ENCODE measurements at places on chromosomes 16 and 17.

- DNase-seq: no peak
These were observed 9.0 kb downstream of the EMP2 start for GRCh38 chr16:10571354-10571753.

- DNase-seq: no peak
These were observed 36.7 kb downstream of the TK2 start for GRCh38 chr16:66513111-66513723.

DNA sequence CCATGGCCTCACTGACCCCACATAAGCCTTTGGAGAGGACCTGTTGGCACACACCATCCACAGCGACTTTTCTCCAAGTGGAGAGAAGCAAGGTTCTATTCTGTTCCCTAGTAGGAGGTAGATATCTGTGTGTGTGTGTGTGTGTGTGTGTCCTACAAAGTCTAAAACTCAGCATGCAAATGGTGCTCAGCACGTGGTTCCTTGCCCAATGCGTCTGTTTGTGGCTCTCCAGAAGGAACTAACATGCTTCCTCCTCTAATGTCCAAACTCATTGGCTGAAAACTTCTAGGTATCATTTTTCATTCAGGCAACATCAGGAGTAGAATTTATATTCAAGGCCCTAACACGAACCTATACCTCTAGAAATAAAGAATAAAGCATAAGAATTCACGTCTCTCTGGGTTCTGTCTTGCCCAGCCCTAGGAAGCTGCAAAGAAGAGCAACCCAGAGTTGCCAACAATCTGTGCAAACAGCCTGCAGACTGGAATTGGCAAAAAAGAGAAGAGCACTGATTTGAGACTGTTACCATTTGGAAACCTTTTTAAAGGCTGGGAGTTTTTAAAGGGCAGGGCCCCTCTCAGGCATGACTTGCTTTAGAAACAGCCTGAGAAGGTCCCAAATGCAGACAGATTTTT is 25.5 kb downstream of the MAP3K14 start:
- DNase-seq: peak; percentile 80

GRCh38 chr16:17306745-17307144 is 164.0 kb downstream of the XYLT1 start:
- DNase-seq: no peak

DNA sequence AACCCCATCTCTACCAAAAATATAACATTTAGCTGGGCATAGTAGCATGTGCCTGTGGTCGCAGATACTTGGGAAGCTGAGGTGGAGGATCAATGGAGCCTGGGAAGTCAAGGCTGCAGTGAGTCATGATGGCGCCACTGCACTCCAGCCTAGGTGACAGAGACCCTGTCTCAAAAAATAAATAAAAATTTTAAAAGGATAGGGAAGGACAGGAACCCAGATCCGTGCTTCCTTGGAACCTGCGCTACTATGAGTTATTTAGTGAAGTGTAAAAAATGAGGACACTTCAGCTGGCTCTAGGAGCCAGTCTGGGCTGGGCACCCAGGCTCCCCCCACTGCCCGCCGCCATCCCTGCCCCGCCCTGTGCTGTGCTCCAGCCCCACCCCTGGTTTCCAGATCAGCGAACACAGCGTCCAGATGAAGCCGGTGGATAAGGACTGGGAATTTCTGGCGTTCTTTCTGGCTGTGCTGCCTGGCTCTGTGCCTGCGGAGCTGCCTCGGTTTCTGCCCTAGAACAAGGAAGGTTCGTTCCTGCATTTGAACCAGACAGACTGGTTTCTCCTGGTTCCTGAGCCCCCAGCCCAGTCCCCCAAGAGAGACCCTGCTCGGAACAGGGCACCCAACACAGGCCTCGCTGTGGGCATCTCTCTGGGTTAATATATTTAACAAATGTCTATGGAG is 18.5 kb downstream of the PLLP start:
- no peak for DNase-seq

- DNase-seq: peak; percentile 29
These were observed 19.7 kb downstream of the MEAK7 start for GRCh38 chr16:84484579-84485254.

DNA sequence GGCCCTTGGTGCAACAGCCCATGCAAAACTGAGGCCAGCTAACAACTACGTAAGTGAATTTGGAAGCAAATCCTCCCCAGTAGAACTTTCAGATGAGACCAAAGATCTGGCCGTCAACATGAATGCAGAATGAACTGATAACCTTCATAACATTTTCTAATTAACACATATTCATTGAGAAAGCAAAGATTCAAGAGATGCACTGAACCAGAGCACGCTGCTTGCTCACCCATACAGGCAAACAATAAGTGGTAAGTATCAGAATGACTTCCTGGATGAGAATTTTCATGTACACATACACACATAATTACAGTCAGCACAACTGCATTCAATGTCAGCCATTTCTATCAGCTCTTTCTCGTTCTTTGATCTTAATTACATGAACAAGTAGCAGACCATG is 30.6 kb downstream of the XYLT1 start:
- DNase-seq: no peak

GRCh38 chr16:58449768-58450167 is 50.2 kb upstream of the NDRG4 start:
- DNase-seq: peak; percentile 32

GRCh38 chr17:45162025-45162687 is 481 bp downstream of the HEXIM2 start:
- no peak for DNase-seq

GRCh38 chr16:9072806-9073341 is 18.6 kb upstream of the HAPSTR1 start:
- DNase-seq: no peak

GRCh38 chr17:78458736-78459335 is 80.4 kb downstream of the PGS1 start:
- DNase-seq: no peak

- peak; percentile 78 for DNase-seq
These were observed 2.2 kb upstream of the LIMD2 start for GRCh38 chr17:63701868-63702720.

DNA sequence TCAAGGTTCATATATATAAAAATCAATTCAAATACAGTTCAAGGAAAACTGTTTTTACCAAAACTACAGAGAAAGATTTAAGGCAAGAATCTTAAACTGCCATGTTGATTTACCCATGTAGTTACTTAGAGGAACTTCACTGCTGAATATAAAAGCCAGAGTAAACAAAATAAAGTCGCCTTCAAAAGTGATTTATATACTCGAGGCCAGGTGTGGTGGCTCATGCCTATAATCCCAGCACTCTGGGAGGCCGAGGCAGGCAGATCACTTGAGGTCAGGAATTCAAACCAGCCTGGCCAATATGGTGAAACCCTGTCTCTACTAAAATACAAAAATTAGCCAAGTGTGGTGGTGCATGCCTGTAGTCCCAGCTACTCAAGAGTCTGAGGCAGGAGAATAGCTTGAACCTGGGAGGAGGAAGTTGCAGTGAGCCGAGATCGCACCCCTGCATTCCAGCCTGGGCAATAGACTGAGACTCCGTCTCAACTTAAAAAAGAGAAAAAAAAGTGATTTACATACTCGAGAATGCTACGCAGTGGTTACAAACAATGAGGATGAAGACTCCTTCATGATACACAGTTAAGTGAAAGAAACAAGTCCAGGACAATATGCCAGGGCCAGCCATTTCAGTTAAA is 54.1 kb upstream of the CNEP1R1 start:
- DNase-seq: no peak

GRCh38 chr17:3973495-3974137 is 9.4 kb upstream of the ATP2A3 start:
- no peak for DNase-seq

DNA sequence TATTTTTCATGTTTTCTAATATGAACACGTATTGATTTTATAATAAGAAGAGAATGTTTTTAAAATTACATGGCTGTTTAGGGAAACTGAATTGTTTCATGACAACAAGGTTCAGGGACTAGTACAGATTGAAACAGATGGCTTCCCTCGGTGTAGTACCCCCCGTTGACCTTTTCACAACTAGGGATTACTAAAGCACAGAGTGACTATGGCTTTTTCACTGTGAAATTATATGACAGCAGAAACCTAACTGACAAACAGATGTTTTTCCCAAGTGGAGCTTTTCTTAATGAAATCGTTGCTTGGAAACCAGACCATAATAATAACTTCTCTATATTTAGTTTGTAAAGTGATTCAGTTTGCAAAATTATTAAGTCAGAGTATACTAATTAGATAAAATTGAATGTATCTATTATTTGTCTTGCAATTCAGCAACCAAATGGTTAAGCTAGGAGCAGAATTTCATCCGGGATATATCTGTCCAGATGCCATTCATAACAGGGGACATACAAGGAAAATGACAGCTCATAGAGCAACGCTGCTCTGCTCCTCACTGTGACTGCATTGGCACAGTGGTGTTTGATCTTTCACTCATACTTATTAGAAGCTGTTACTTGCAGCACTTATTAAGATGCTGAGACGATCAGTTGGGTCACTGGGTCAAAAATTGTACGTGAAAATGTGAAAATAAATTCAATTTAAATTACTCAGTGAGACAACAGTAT is 111.7 kb downstream of the TANGO6 start:
- no peak for DNase-seq

DNA sequence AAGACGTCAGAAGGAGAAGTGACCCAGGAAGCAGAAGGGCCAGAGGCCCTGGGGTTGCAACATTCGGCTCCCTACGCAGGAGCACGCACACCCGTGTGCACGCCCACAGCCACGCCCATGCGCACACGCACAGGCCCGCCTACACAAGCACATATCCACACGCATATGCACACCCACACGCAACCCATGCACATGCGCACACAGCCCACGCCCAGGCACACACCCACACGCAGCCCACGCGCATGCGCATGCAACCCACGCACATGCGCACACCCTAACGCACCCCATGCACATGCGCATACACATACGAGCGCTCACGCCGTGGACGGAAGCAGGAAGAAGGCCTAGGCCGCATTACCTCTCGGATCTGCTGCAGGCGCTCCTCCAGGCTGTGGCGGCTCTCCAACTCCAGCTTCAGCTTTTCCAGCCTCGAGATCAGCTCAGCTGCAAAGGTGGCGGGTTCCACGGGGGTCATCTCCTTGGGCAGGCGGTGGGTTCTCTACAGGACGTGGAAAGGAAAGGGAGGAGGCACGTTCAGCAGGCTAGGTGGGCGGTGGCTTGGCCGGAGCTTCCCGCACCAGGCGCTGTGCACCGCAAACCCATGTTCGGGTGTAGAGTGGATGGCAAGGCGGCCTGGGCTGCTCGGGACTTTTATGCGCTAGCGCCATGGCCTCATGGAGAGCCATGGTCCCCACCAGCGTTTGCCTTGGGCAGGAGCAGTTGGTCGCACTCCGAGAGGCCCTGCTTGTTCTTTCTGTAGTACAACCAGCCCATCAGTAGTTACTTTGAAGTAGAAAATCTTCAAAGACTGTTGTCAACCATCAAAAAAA is 23.4 kb downstream of the AXIN2 start:
- no peak for DNase-seq

DNA sequence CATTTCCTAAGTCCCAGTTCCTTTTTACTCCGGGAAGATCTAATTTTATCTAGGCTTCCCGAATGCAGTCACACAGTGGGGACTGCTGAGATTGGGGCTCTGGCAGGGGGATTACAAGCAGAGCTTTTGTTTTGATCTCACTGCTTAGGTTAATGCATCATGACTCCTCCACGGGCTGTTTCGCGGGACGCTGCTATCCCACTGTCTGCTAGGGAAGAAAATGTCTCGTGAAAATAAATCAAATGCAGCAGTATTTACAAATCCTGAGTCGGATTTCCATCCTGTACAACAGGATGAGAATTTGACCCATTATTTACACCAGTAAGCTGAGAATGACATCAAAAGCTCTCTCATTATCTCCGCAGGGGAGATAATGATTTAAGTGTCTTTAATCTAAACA is 83.8 kb downstream of the CDH11 start:
- DNase-seq: no peak

DNA sequence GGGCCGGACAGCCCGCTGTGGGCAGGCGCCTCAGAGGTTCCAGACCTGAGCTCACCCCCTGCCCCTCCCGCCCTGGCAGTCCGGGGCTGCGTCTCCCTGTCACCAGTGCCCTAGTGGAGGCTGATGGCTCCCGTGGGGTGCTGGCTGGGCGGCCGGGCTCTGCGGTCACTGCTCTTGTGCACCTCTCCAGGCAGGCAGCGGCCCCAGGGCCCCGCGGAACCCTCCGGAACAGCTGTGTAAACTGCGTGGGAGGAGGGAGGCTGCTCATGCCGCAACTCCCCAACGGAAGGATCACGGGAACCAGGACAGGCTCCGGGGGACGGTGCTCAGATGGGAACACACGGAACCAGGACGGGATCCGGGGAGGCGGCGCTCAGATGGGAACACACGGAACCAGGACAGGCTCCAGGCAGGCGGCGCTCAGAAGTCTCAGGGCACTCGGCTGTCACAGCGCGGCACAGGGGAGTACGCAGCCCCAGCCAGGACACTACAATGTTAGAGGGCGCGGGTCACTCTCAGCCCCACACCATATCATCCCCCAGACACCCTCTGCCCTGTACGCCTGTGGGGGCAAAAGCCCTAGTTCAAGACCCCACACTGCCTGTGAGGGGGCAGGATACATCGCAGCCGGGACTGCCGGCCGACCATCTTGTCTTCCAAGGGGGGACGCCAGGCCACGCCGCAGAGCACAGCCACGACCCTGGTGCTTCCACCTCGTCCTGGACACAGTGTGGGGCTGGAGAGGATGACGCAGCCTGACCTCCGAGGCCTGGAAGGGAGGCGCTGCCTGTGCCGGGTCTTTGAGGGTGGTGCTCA is 74.0 kb upstream of the GNG13 start:
- no peak for DNase-seq

DNA sequence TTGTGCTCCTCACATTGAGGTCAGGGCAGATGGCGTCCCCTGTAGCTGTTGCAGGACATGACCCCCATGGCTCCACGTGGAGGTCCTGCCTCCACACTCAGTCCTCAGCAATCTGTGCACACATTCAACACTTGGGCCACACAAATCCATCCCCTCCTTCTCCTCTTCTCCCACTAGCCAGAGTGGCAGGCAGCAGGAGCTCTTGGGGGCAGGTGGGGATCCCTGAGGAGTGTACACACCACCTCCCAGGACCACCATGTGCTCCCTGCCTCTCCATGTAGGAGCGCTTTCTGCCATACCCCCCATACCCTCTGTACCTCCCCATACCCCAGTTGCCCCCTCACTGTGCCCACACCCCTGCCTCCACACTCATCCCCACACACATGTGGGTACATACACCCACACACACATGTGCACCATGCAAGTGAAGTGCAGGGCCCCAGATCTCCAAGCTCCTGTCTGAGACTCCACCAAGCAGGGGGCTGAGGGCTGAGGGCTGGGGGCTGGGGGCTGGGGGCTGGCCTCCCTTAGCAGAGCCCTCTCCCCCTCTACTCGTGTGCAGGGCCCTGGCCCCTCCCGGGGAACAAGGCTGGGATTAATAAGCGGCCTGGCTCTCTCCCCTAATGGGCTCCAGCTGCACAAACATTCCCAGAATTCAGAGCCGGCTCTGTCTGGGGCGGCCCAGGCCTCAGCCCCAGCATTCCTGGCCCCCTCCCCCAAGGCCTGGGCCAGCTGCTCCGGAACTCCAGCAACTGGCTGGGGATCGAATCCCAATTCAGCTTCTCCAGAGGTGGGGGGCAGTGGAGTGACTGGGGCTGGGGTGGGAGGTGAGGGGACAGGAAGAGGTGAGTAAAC is 48.2 kb upstream of the MEIOC start:
- no peak for DNase-seq
